GM23248 (cell line): ENCODE measurements at places on chromosomes 5 and 9.

- DNase-seq: no peak
These were observed 240.4 kb downstream of the FBXL7 start for GRCh38 chr5:15740383-15740782.

DNA sequence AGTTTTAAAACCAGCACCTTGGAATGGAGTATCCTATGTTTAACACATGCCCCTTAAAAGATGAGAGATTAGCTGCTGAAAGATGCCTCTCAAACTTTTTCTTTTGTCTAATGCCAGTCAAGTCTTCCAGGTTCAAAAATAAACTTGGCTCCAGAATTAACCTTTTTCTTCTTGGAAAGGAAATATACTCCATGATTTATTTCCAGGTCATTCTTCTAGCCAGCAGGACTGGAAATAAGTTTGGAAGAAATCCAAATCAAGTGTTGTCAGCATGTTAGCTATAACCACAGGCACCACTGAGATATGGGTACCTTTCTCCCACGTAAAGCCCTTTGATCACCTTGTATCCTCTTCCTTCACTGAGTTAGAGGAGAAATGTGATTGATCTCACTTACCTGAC lies 56.1 kb downstream of the NLN start:
- no peak for DNase-seq

GRCh38 chr9:121085661-121086060 lies 10.9 kb downstream of the CNTRL start:
- DNase-seq: peak; percentile 91

GRCh38 chr5:169946743-169947295 lies 33.5 kb downstream of the INSYN2B start:
- DNase-seq: peak; percentile 85

DNA sequence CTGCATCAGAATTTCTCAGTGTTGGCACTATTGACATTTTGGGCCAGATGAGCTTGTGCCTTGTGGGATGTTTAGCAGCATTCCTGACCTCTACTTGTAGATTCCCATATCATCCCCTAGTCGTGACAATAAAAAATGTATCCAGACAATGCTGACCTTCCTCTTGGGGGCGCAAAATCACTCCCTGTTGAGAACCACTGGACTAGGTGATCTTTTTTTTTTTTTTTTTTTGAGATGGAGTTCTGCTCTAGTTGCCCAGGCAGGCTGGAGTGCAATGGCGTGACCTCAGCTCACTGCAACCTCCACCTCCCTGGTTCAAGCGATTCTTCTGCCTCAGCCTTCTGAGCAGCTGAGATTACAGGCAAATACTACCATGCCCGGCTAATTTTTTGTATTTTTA lies 22.6 kb downstream of the STXBP1 start:
- DNase-seq: no peak

GRCh38 chr9:134935056-134935640 lies 17.4 kb upstream of the FCN1 start:
- DNase-seq: no peak
